ENCODE measurements at places on chromosomes 3 and 15.
A peak's percentile ranks its signal among the peaks of the same experiment; 100 is the strongest.

DNA sequence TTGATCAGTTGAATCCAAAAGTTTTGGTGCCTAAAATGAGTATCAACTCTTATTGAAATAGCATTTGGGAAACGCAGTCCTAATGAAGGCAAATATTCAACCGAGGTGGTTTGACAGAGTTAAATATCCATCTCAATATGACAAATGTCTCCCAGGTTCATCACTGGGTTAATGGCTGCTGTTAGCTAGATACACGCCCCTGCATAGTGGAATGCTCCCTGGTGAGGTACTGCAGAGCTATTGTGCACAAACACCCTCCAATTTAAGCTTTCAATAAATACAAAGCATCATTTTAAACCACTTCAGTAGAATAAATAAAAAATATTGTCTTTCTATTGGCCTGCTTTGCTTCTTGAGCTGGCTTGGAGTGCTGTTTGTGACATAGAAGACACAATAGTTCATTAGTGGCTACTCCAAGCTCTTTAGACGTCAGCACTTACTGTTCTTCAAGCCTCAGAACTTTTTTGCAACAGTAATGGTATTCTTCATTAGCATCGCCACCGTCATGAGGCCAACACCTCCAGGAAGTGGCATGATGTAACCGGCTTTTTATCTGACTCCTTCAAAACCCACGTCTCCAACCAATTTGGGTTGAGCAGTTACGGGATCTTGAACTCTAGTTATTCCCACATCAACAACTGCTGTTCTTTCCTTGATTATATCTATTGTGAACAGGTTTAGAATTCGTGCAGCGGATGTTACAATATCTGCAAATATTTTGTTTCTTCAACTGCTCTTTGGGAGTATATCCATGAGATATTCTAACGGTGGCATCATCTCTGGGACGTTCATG is 1159.6 kb upstream of the EPHA6 start:
- no peak overlapping the region for H3K27ac ChIP-seq
- DNase-seq, result no peak
- H3K4me3 ChIP-seq, result no peak overlapping the region

- no peaks in the 10 kb centered on the region for H3K36me3 ChIP-seq
- H3K27me3 ChIP-seq, result no peaks in the 10 kb centered on the region
- peaks cover 3% of the 10 kb centered on the region for H3K4me1 ChIP-seq
- H3K27ac ChIP-seq, result no peak overlapping the region
Observed at GRCh38 chr3:5021116-5022092, 42.2 kb downstream of the BHLHE40 start.

- H3K4me3 ChIP-seq, result no peak overlapping the region
- no peaks in the 10 kb centered on the region for H3K27me3 ChIP-seq
- no peak overlapping the region for H3K27ac ChIP-seq
- no peaks in the 10 kb centered on the region for H3K4me1 ChIP-seq
Observed at GRCh38 chr3:37932505-37932904, 58.1 kb upstream of the VILL start.

- H3K27me3 ChIP-seq, result no peaks in the 10 kb centered on the region
- H3K27ac ChIP-seq, result no peak overlapping the region
- H3K36me3 ChIP-seq, result no peaks in the 10 kb centered on the region
- DNase-seq, result no peak
Observed at GRCh38 chr3:167166594-167167253, 213.4 kb downstream of the ZBBX start.

- peaks cover 12% of the 10 kb centered on the region for H3K4me1 ChIP-seq
- no peaks in the 10 kb centered on the region for H3K36me3 ChIP-seq
- H3K27me3 ChIP-seq, result no peaks in the 10 kb centered on the region
- DNase-seq, result no peak
Observed at GRCh38 chr15:28986108-28986507, 100.3 kb downstream of the APBA2 start.

GRCh38 chr15:89136818-89137772 is 48.8 kb downstream of the ABHD2 start:
- peak overlapping the region; percentile 91 for H3K27ac ChIP-seq
- peak; percentile 80 for DNase-seq
- no peak overlapping the region for H3K4me3 ChIP-seq
- H3K36me3 ChIP-seq, result no peaks in the 10 kb centered on the region
- no peaks in the 10 kb centered on the region for H3K27me3 ChIP-seq

Measured in spleen (tissue), 13 donors.